ENCODE measurements at places on chromosomes 12 and 14.

DNA sequence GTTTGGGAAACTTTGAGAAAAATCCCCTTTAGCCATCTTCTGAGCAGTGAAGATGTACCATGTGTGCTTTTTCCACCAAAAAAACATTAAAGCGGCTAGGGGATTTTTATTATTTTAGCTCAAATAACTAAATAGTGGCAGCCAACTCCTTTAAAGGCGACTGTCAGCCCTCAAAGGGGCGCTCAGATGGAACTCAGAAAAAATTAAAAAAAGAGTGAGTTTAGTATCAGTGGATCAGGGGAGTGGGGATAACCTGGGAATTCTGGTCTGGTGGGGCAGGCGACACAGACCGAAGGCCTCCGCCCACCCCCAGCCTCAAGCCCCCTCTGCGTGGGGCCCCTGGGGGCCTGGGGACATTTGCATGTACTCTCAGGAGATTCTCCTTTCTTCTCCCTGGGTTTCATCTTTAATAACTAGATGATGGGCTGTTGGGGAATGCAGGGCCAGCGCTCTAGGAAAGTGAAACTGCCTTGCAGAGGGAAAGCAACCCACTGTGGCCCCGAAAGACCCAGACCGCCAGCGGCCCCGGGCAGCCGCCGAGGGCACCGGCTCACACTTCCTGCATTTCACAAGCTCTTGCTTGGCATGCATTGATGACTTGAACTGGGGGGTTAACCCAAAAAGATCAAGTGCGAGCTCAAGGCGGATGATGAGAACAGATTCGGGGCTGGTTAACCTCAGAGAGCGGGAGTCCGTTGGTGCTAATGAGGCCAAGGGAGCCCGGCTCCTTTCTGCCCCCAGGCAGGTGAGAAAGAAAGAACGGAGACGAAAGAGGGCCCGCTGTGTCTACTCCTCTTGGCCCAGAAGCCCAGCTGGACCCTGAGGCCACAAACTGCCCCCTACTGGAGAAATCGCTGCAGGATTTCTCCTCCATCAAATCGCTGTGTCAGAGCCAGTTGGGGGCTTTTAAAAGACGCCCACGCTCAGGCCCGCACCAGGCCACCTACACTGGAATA, 7.3 kb upstream of the BATF start:
- DNase-seq: no peak

GRCh38 chr12:39127401-39127800, 222.0 kb upstream of the CPNE8 start:
- DNase-seq: no peak

DNA sequence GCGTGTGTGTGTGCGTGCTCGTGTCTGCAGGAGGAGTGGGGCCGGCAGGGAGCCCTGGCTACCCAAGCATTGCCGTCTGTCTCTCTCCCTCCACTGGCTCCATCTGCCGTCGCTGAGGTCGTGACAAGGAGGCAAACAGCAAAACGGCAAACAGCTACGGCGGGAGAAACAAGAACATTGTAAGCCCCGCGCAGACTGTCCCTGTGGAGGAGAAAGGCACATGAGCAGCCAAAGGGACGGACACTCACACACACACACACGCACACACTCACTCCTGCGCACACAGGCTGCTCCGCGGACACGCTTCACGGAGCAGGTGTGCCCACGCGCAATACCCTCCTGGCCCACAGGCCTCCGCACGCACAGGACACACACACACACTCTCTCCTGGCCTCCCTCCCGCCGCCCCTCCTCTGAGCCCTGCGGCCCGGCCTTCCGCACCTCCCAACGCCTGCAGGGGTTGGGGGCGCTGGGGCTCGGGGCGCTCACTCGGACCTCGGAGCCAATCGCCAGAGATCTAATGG, 905 bp downstream of the CISTR start:
- no peak for DNase-seq

DNA sequence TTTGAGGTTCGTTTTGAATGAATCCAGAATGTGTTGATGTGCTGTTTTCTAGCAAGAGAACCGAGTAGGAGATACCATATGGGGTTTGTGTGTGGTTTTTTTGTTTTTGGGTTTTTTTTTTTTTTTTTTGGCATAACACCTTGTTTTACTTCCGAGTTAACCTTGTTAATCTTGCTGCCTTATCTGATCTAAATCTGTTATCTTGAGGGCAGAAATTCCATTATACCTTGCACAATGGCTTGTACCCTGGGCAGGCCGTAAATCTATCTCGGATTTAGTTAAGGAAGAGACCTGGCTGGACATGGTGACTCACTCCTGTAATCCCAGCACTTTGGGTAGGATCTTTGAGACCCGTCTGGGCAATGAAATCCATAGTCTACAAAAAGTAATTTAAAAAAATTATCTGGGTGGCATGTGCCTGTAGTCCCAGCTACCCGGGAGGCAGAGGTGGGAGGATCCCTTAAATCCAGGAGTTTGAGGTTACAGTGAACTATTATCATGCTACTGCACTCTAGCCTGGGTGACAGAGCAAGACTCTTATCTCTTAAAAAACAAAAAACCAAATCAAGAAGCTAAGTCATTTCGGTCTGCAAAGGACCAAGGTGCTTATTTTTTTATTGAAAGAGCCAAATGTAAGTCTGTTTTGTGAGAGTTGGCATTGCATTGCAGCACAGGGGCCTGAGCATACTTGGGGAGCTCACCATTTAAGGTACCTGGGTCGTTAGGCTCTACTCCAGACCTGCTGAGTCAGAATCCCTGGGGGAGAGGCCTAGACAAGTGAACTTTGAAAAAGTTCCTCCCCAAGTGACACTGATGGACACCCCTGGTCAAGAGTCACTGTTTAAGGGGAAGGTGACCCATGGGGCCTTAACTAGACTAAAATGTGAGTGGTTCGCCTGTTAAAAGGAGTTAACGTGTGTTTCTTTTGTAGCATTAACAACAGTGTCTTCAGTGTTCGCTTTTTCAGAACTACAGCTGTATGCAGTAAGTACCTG, 6.7 kb downstream of the DLST start:
- no peak for DNase-seq

GRCh38 chr14:47966076-47966810, 290.8 kb upstream of the MDGA2 start:
- no peak for DNase-seq

DNA sequence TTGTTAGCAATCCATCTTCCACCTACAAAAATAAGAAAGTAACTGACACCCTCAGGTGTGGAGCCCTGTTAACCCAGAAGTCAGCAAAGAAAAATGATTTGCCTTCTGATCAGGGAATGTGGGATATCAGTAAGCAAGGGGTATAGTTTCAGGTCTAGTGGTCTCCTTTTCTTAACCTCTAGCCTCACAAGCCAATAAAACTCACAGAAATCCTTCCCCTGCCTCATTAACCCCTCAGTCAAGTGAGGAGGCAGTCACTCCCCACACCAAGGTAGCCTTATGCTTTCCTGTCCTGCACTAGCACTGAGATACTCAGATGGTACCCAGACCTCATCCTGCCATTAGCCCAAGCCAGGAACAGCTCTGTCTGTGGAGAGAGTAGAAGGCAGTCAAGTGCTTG, 103.4 kb upstream of the VASH1 start:
- no peak for DNase-seq

DNA sequence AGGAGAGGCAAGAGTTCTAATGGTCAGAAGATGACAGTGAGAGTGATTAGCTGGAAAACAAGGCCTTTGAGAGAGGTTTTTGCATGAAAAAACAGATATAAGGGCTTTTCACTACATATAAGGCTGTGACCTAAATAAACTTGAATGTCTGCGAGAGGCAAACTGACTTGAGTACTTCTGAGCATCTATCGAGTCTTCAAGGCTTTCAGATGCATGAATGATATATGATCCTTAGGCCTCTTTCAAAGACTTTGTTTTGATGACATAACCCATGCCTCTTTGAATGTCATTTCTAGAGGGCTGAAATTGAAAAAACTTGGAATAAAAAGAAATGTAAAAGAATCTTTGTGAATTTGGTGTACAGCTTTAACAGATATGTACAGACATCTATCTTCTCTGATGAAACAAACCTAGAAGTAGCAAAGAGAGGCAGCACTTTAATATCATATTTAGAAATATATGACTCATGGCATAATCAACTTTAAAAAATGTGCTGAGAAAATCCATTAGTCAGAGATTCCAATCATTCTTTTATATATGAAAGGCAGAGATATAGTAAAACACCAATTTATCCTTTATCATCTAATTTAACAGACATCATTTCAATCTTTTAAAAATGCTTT, 72.6 kb downstream of the PPM1H start:
- no peak for DNase-seq

GRCh38 chr12:131530422-131530821, 180.5 kb upstream of the SFSWAP start:
- DNase-seq: no peak

DNA sequence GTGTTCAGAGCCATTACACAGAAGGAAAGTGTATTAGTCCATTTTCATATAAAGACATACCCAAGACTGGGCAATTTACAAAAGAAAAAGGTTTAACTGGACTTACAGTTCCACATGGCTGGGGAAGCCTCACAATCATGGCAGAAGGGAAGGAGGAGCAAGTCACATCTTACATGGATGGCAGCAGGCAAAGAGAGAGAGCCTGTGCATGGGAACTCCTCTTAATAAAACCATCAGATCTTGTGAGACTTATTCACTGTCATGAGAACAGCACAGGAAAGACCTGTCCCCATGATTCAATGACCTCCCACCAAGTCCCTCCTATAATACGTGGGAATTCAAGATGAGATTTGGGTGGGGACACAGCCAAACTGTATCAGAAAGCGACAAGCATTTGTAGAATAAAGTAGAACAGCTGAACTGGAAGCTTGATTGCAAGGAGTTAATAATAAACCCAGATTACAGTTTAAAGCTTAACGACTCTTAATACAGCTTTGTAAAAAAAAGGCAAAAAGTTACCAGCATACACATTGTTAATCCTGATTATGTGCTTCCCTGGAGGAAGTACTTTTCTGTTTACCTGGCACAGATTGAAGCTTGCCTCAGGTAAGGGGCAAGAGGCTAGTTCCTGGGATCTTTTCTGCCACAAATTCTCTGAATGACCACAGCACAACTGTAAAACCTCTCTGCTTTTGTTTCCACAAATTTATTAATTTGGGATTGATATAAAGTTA, 18.1 kb upstream of the STON2 start:
- DNase-seq: no peak

- DNase-seq: no peak
These were observed 79.9 kb upstream of the KCNA1 start for GRCh38 chr12:4829793-4830162.

DNA sequence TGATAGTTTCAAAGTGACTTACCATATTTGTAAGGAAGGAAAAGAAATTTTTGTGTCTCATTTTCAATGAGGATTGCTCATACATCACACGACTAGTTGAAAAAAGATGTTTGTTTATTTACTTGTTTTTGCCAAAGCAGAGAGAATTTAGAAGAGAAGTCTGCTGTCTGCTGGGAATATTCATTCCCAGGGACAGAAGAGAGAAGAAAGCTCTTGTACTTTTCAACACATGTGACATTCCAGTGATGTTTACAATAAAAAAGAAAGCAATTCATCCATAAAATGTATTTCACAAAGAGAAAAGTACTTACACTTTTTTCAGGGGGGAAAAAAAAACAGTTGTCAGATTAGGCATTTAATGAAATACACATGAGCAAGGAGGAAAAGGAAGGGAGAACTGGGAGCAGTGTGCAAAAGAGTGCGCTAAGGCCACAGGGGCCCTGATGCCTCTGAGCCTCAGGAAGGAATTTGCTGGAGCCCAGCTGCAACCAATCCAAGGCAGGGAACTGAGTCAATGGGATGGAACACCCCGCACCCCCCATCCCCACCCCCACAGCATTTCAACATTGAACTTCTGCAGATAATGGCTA, 115.0 kb downstream of the RPAP3 start:
- DNase-seq: no peak

GRCh38 chr14:56759633-56760032, 50.6 kb downstream of the OTX2 start:
- DNase-seq: peak; percentile 30

- DNase-seq: no peak
These were observed 1.8 kb downstream of the NOC4L start for GRCh38 chr12:132146098-132146497.

DNA sequence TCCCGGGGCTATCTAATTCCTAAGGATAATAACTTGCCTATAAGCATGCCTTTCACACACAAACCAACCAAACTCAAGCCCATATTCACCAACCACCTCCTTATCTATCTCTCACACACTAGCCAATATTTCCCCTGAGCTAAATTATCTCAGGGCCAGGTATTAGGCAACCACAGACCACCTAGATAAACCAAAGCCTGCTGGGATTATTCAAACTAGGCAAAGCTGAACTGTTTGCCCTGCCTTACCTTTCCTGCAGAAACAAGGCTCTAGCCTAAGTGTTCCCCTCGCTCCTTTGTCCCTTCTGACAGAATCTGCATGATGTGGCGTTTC, 114.7 kb upstream of the EEA1 start:
- no peak for DNase-seq

DNA sequence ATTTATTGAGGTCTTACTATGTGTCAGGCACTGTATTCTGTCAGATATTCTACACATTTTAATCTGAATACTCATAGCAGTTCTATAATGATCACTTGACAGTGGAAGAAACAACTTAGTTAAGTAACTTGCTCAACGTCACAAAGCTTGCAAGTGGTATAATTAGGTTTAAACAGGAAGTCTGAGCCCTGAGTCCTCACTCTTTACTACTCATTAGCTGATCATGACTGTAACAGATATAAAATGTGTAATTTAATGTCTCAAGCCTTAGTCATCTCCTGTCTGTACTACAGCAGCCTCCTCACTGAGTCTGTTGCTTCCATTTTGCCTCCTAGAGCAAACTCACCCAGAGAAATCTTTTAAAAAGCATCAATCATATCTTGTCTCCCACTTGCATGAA, 38.9 kb downstream of the PPP4R4 start:
- no peak for DNase-seq

- DNase-seq: peak; percentile 64
These were observed 6.2 kb downstream of the AACS start for GRCh38 chr12:125071456-125071855.

GRCh38 chr14:22047115-22047514, 373.5 kb upstream of the OR4E1 start:
- no peak for DNase-seq

DNA sequence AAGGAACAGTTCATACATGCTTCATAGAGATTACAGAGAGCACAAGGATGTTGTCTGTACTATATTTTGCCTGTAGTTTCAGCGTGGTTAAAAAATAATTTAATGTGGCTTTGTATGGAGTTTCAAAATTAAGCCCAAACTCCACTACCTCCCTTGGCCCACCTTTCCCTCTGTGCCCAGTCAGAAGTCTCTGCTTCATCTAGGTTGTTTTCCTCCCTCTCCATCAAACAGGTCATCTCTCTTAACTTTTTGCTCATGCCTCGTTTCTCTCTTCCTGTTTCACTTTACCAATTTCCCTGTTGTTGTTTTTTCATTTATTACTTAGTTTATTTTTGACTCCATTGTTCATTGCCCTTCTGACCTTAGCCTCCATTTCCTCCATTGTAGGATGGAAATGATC, 94.9 kb upstream of the NEDD1 start:
- no peak for DNase-seq

DNA sequence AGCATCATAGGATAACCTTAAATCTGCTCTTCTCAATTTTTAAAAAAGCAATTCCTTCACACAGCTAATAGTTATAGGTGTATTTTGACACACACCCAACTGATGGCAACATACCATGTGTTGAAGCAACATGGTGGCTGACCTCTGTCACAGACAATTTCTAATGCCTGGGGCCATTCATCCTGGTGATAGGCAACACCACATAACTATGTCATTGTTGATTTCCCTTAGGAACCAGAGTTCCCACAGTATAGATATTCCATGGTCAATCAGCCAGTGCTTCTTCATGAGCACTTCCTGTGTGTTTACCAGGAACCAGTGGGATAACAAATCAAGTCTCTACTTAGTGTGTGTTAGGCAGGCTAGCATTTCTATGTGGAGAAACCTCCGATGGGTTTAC, 88.3 kb downstream of the FIGNL2 start:
- DNase-seq: no peak

- DNase-seq: peak; percentile 68
These were observed 27.8 kb downstream of the HIP1R start for GRCh38 chr12:122862872-122863701.
